ENCODE measurements at places on chromosomes 4 and X. TPM values are rescaled to one million over a fixed set of nuclear protein-coding genes. Genes with fewer than 3 reads are reported as not detected.

GRXCR1 gene
- not detected for total RNA-seq

RFC1 gene
- total RNA-seq: 23.6 TPM

TGIF2LX gene
- not detected for total RNA-seq

TRIM61 gene
- total RNA-seq: not detected

MAP7D2 gene
- 0.47 TPM for total RNA-seq

EVC2 gene
- 0.62 TPM for total RNA-seq

CXorf65 gene
- not detected for total RNA-seq

TMSB15C gene
- total RNA-seq: 0.41 TPM

SEC24B gene
- 29.6 TPM for total RNA-seq

CENPVL2 gene
- not detected for total RNA-seq

SSX4B gene
- total RNA-seq: not detected

ITM2A gene
- total RNA-seq: 18.6 TPM

CORIN gene
- total RNA-seq: not detected

FAAH2 gene
- not detected for total RNA-seq

CHRDL1 gene
- 3.0 TPM for total RNA-seq

CT47B1 gene
- total RNA-seq: not detected

DNAAF6 gene
- not detected for total RNA-seq

SLC4A4 gene
- 0.83 TPM for total RNA-seq

USP26 gene
- total RNA-seq: not detected

VCX3B gene
- total RNA-seq: not detected

MAGEA1 gene
- not detected for total RNA-seq

DCAF8L2 gene
- total RNA-seq: not detected

HDAC8 gene
- 18.1 TPM for total RNA-seq

ENPEP gene
- 4.2 TPM for total RNA-seq

EFHC2 gene
- total RNA-seq: not detected

TLR10 gene
- not detected for total RNA-seq

BTK gene
- 1.5 TPM for total RNA-seq

PF4V1 gene
- not detected for total RNA-seq

LUZP4 gene
- not detected for total RNA-seq

C1QTNF7 gene
- total RNA-seq: 11.6 TPM

WWC2 gene
- 9.9 TPM for total RNA-seq

SMIM31 gene
- total RNA-seq: not detected

PRRG3 gene
- total RNA-seq: not detected

P2RY10 gene
- not detected for total RNA-seq

SSX4 gene
- not detected for total RNA-seq

TKTL2 gene
- total RNA-seq: not detected

Data from gastrocnemius medialis (tissue), 4 donors.